LHCN-M2 (cell line): ENCODE measurements at places on chromosomes 7 and 10. TPM values are rescaled to one million over a fixed set of nuclear protein-coding genes. Genes with fewer than 3 reads are reported as not detected.
A peak's percentile ranks its signal among the peaks of the same experiment; 100 is the strongest.

The TACR2 gene
- 0.29 TPM in 1 of 2 replicates, not detected in the other for total RNA-seq

The TRIM50 gene
- not detected in 2 replicates for total RNA-seq

GRCh38 chr7:1364906-1365570 is 94.2 kb downstream of the MICALL2 start:
- DNase-seq: no peak

GRCh38 chr10:44715136-44715535 is 196.0 kb upstream of the TMEM72 start:
- no peak for DNase-seq

- no peak for DNase-seq
Measured at GRCh38 chr7:158353606-158354570, 233.7 kb downstream of the PTPRN2 start.

DNA sequence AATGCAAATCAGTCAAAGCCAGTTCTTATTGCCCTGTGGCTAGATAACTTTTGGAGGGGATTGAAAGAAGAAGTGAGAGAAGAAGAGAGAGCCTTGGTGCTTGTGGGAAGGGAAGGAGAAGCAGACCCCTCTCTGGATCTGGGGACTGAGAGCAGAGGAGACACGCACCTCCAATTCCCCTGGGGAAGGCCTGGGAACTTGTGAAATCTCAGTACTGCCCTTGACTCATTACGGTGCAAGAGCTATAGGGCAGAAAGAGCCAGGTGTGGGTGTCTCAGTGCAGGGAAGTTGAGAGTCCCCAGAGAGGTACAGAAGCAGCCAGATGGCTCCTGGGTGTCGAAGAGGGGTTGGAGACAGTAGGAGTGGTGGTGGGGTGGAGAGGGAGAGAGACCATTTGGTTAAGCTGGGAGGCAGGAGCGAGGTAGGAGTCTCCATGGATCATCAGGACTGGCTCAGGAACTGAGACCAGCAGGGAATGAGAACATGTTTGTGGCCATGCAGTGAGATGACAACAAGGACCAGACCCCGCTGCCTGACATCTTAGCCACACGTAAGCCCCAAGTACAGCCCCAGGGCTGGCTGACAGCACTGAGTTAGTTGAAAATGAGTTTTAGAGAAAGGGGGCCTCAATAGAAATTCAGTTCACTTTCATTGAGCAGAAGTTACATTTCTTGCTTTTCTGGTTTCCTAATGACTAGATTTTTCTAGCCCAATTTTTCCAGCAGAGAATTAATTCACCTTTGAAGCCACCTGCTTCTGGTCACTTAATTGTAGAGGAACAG is 238.2 kb downstream of the BUB3 start:
- no peak for DNase-seq

DNA sequence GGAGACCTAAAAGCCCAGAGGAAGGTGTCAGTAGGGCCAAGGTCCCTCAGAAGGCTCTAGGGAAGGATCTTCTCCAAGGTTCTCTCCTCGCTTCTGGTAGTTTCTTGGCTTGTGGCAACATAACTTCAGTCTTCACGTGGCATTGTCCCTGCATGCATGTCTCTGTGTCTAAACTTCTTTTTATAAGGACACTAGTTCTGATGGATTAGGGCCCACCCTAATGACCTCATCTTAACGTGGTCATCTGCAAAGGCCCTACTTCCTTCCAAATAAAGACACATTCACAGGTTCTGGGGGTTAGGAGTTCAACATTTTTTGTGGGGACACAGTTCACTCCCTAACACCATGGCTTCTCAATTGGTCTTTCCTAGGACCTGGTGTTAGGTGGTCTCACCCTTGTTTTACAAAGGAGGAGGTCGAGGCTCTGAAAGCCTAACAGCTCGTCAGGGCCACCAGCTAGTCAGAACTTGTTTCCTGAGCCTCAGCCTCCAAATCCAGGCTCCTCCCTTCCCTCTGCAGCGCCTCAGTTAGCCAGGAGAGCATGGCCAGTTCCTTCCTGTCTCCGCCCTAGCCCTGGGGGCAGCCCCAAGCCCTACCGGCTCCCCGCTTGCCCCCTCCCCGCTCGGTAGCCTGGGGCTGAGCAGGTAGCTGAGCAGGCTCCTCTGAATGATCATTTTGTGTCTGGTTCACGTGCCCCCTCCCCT is 109.7 kb upstream of the PPIF start:
- DNase-seq: no peak

DNA sequence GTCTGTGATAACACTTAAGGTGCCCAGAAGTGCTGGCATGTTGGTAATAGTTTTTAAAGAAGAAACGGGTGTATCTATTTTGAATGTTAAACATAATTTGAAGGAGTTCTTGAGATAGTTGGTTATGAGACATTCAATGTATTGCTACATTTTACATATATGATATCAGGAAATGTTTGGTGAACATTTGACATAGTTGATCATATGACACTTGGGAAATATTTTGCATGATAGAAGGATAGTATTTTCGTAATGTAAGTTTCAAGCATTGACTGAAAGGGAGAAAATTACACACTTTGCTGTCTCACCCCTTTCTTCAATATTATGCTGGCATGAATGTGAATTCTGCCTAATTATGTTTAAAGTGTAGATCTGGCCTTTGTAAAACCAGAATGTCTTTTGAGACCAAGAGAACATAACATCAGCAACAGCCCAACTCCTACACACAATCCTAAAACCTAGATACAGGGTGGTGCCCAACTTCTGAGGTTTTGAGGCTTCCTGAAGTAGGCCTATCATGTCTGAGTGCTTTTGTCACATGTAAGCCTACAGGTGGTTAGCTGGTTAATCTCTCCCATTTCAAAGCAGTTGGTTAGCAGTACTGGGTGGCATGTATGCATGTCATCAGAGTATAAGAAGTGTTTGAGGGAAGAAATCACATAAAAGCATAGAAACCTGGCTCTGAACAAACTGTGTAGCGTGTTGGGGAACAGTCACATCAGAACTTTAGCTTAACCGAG is 2.1 kb downstream of the ADD3 start:
- DNase-seq: no peak

- DNase-seq: no peak
Measured at GRCh38 chr7:10121631-10122030, 852.0 kb upstream of the PHF14 start.

GRCh38 chr7:76121044-76121443 is 73.1 kb downstream of the MDH2 start:
- no peak for DNase-seq

DNA sequence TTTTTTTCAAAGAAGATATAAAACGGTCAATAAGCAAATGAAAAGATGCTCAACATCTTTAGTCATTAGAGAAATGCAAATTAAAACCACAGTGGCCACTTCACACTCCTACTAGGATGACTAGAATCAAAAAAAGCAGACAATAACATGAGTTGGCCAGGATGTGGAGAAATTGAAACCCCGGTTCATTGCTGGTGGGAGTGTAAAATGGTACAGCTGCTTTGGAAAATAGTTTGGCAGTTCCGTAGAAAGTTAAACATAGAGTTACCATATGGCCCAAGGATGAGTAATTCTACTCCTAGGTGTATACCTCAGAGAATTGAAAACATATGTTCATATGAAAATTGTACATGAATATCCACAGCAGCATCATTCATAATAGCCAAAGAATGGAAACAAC is 573.3 kb downstream of the GALNT17 start:
- peak; percentile 43 for DNase-seq

DNA sequence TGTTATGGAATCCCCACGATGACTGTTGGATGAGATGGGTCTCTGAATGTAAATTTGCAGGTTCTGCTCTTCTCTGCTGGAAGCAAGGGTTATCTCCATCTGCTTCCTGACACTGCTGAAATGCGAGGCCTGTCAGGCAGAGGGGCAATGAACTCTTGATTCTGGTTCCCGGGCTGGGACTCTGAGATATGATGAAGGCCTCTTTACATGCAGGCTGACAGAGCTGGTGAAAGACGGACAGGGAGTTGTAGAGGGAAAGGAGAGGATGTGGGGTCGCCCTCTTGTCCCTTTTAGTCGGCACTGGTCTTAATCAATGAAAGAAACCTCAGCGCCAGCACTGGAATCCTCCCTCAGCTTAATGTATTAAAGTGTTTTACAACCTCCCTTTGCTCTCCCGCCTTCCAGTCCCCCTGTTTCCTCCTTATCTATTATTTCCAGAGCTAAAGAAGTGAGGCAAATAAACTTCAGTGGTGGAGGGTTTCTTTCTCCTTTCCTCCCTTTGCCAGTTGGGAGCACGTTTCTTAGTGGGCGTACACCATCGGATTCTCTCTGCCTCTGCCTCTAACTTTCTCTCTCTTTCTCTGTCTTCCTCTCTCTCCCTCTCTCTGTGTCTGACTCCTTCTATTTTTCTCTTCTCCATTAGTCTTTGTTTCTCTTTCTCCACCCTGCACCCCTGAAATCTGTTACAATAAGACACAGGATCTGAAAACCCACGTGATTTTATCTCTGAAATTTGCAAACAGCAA is 145.6 kb downstream of the BAMBI start:
- no peak for DNase-seq

DNA sequence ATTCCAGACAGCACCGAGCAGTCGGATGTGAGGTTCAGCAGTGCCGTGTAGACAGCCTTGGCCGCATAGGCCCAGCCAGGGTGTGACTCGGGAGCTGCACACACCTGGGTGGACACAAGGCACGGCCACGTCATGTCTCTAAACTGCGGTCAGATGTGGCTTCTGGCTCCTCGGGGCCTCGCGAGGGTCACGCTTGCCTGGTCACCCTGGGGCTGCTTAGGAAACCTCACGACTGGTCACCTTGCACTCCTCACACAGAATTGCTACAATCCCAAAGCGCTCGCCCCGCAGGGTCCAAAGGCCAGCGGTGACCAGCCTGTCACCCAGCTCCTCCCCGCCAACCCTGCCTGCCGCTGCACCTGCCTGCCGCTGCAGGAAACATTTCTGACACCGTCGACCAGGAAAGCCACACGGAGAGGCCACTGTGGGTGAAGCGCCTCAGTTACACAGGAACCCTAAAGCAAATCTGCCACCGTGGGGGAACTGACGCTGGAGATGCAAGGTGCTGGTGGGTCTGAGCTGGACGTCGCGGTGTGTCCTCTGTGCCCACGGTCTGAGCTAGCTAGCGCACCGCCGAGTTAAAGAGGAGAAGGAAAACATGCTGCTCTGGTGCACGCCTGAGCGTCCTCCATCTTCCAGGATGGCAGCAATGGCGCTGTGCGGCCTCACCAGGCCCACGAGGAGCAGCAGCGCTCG is 5.0 kb downstream of the GPER1 start:
- DNase-seq: no peak

GRCh38 chr7:116806046-116806944 is 56.1 kb upstream of the CAPZA2 start:
- DNase-seq: no peak

GRCh38 chr7:29980151-29980550 is 9.4 kb downstream of the SCRN1 start:
- DNase-seq: no peak

DNA sequence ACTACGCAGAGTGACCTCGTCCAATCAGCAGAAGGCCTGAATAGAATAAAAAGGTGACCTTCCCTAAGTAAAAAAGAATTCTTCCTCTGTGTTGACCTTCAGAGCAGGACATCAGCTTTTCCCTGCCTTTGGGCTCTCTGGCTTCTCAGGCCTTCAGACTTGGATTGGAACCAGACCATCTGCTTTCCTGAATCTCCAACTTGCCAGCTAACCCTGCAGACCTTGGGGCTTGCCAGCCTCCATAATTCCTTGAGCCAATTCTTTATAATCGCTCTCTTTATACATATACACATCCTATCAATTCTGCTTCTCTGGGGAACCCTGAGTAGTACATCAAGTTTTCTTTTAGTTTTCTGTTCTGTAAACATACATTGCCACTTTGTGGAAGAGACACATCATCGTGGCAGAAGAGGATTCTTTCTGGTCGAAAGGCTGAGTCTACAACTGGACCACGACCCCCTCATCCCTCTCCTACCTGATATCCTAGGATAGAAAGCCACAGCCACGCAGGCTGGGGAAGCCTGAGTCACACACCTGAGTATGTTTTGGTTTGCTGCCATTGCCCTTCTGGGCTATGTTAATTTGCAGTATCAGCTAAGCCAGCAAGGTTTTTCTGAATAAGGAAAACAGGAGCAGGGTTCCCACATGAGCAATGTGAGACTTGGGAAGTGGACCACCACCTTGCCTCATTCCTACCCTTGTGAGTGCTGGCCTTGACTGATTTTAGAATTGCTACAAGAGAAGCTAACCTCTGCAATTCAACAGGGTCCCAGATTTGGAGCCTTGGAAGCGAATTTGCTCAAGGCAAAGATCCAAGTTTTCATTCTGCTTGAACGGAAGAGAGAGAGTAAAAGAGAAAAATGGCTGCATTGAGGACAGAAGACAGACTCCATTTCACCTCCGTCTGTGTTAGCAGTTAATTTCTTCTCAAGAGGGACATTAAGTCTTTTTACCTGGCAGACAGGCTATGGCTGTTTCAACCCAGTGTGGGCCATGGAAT is 445.2 kb upstream of the FZD8 start:
- DNase-seq: no peak
